CD4-positive, alpha-beta T cell treated with Interleukin-4 for 1 hour (primary cell): ENCODE measurements at places on chromosomes 13 and 19.

DNA sequence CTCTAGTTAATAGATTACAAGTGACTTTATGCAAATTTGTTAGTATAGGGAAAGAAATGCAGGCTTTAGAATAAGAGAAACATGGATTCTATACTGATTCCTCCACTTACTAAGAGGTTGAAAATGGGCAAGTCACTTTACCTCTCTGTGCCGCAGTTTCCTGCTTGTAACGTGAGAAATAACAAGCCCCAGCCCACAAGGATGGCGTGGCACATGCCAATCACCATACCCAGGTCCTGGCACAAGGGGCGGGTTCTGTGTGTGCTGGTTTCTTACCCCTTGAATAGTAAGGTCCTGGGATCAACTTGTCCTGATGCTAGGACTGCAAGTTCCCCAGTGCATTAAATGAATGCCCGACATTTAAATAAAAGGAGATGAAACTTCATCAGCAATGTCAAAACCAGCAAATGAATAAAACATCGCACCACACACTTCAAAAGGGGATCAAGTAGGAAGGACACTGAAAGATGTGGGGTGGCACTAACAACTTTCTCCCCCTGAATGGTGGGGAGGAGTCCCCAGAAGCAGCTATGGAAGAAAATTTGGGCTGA, 7.9 kb upstream of the SIGLEC9 start:
- no peak for DNase-seq

DNA sequence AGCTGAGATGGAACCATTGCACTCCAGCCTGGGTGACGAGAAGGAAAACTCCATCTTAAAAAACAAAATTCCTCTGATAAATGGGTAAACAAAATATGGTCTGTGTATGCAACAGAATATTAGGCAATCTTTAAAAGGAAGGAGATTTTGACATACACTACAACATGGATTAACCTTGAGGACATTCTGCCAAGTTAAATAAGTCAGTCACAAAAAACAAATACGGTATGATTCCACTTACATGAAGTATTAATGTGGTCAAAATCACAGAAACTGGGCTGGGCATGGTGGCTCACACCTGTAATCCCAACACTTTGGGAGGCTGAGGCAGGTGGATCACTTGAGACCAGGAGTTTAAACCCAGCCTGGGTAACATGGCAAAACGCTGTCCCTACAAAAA, 3.0 kb upstream of the ZNF444 start:
- no peak for DNase-seq

GRCh38 chr13:94704377-94705080, 7.8 kb downstream of the SOX21 start:
- no peak for DNase-seq

GRCh38 chr19:6223461-6224307, 56.1 kb downstream of the MLLT1 start:
- DNase-seq = no peak

DNA sequence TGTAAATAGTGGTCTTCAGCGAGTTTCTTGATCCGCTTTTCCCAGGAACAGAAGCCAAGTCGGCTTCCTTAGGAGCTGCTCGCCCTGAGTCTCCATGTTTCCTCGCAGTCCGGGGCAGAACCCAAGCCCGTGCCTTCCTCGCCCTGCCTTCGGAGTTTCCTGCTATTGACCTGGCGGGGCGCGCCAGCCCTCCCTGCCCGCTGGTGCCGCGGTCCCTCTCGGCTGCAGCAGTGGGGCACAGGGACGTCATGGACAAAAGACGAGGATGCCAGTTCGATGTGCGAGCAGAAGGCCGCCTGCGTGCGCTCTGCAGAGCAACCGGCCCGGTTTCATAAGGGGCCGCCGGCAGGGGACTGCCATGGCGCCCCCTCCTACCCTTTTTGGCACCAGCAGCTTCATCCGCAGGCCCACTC, 156.6 kb downstream of the TM9SF2 start:
- no peak for DNase-seq

DNA sequence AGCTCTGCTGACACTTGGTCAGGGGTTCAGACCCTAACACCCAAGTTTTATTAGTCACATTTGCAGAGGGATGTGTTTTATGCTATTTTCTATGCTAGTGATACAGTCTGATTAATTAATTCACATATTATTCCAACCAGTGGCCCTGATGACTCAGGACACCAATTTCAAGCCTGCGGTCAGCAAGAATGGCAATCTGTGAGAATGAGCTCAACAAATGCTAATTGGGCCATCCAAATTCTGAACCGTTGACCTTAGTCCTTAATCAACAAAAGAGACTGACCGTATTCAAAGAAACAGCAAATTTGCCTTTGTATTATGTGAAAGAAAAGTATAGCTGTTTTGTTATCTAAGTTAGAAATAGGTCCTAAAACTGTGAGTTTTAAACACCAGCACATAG, 9.6 kb upstream of the KL start:
- DNase-seq = no peak

GRCh38 chr13:70027551-70027950, 80.1 kb upstream of the ATXN8OS start:
- DNase-seq = no peak

- DNase-seq = no peak
Observed at GRCh38 chr19:43763473-43763939, 8.7 kb upstream of the SMG9 start.

DNA sequence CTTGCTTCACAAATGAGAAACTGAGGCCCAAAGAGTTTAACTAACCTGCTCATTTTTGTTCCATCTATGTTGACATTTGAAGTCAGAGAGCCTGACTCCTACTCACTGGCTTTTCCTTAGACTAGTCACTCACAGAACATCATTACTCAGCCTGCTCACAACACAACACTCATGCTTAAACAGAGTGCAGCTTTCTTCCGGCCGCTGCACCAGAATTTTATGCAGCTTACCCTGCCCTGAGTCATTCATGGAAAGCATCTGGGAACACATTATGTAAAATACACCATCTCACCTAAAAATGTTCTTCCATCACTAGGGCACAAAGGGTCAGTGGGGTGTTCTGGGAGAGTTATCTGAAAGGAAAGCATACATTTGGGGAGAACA, 303.4 kb downstream of the SPRY2 start:
- DNase-seq = no peak

GRCh38 chr13:101492251-101492910, 39.9 kb downstream of the ITGBL1 start:
- no peak for DNase-seq

DNA sequence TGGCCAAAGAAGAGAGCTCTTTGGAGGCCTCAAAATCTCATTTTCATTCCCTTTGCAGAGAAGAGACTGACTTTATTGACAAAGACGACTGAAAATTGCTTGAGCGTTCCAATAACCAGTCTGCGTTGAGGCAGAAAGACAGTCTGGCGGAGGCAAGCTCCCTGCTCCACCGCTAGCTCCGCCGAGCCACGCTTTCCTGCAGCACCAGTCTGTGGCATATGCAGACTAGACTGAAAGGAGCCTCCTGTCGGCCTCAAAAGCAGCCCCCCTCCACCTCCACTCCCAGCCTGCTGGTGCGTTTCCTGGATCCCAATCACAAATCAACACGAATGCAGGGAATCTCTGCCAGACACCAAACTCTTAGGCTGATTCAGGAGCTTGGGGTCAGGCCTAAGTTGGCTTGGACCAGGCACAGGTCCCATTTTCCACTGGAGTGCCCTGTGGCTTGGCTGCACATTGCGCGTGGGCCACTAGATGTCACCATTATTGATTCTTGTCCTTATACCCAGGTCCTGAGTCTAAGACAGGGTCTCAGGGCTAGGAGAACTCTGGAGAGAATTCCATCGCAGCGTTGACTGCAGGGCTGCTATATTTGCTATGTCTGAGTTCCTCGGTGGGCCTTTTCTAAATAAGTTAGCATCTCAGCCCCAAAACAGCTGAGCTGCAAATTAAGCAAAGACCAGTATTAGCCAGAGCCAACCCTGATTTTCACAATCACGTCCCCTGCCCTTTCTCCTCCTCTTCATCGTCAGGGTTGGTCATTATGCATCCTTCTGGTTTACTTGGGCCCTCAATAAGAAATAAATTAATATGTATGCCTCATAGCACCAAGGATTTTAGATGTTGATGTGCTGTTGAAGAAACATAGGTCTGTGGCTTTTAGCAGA, 5.2 kb upstream of the ZNF507 start:
- DNase-seq = peak; percentile 43

GRCh38 chr19:18745012-18745735, 45.9 kb downstream of the COMP start:
- no peak for DNase-seq

GRCh38 chr13:112177450-112178288, 110.7 kb downstream of the SOX1 start:
- no peak for DNase-seq

DNA sequence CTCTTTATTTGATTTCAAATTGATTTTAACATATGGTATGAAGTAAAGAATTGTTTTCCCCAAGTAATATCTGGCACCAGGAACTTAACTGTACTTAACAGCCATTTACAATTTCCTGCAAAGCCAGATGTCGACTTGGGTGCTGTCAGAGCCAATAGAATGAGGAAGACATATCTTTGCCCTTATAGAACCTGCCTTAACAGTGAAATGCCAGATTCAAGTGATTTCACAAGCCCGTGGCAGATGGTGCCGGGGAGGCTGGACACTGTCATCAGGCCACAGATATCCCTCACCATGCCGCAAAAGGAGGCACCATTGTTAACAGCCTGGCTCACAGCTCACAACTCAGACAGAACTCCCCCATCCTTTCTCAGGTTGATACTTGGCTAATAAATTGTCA, 48.7 kb downstream of the ESD start:
- DNase-seq = no peak

DNA sequence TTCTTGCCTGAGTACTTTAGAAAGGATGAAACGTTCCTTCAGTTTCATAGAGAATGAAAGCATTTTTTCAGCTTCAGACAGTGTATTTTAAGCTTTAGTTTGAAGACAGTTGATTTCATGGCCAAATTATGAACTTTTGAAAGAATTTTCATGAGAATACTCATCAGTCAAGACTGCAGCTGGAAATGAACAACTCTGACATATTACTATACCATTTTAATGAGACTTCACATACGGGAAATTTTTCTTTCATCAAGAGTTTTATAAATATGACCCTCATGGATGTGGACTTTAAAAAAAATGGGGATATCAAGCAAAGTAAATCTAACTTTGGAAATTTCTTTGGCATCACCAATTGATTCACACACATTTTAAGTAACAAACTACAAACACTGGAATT, 6.4 kb downstream of the LATS2 start:
- no peak for DNase-seq

DNA sequence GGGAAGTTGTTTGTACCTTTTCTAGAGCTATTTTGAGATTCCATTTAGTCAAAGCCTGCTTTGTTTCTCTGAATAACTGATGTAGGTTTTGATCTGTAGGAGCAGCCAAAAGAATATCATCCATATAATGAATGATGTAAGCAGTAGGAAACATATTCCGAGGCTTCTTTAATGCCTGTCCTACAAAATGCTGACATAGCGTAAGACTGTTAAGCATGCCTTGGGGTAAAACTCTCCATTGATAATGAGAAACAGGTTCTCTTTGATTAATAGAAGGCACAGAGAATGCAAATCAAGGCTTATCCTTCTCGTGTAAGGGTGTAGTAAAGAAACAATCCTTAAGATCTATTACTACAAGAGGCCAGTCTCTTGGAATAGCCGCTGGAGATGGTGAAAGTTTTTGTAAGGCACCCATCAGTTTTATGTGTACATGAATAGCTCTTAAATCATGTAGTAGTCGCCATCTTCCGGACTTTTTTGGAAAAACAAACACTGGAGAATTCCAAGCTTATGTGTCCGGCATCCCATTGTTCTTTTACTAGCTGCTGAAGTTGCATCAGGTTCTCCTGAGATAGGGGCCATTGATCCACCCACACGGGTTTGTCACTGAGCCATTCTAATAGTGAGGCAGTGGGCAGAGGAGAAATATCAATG, 13.5 kb downstream of the FPR3 start:
- no peak for DNase-seq

- DNase-seq = no peak
Observed at GRCh38 chr13:71587193-71587592, 279.8 kb downstream of the DACH1 start.

- no peak for DNase-seq
Observed at GRCh38 chr13:45468635-45469034, 3.9 kb downstream of the COG3 start.

DNA sequence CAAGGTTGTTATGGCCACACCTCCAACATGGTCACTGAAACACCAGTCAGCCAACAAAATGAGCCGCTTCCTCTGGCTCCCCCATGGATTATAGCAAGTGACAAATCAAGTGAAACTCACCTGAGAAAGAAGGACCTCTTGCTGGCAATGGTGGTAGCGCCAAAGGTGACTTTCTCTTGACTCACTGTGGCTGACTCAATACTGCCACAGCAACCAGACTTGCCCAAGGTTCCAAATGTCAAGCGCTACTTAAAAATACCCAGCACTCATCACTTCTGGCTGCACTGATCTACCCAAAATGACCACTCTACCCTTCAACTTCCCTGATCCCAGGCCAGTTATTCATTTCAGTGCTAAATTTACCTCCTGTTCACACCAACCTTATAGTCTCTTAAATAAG, 495.5 kb downstream of the FOXO1 start:
- no peak for DNase-seq

GRCh38 chr19:57269515-57270250, 10.6 kb upstream of the ZNF460 start:
- no peak for DNase-seq

- peak; percentile 41 for DNase-seq
Observed at GRCh38 chr19:53772943-53773342, 51.2 kb downstream of the NLRP12 start.

DNA sequence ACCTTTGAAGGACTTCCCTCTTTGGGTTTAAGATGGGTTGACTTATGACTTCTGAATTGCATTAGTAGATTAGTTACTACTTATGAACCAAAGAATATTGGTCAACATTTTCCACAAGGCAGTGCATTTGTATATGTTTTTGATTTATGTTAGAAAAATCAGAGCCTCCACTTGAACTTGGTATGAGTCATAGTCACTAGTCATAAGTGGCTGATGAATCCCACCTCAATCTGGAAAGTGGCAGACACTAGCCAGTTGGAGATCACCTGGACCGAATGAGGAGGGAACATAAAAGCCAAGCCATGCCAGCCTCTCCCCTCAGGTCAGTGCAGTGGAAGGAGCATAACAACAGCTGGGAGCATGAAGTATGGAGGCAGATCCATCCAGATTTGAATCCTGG, 39.3 kb upstream of the SPART start:
- DNase-seq = no peak

DNA sequence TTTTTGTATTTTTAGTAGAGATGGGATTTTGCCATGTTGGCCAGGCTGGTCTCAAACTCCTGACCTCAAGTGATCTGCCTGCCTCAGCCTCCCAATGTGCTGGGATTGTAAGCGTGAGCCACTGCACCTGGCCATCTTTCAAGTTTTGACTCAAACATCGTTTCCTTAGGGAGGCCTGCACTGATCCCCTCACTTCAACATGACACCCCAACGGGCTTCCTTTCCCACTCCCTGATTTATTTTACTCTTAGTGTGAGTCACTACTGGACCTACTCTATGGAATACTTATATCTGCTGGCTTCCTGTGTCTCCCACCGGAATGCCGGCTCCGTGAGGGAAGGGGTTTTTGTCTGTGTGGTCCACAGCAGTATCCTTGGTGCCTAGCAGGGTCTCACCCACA, 4.5 kb upstream of the ADAMTS10 start:
- DNase-seq = no peak
